ENCODE measurements at places on chromosomes 3 and 15.

DNA sequence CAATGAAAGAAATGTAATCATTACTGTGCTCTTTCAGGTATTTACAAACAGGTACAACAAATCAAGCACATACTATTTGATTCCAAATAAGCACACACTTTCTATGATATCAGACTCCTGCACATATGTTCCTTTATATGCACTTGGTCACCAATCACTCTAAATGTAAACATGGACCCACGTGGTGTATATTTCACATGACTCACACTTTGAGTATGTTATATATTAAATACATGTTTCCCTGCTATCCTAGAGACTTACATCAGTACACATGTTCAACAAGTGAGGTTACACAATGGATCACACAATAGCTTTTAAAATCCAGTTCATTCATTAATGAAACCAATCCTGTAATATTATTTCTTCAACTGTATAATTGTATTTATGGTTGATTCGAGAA, 683.5 kb downstream of the NR2F2 start:
- no peak for DNase-seq

DNA sequence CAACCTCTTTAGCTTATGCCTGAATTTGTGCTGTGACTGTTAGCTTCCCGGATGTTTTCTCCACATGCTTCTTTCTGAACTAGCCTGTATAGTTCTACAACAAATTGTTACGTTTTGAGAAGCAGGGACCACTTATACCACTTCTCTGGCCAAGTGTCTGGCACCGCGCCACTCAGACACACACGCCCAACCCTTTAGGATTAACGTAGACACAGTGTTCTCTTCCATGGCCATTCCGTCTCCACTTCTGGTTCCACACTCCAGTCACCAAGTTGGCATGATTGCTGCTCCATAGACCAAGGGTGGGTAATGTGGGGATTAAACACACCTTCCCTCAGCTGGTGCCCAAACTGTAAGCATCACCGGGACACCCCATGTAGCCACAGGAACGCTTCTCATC, 755 bp upstream of the TMEM108 start:
- DNase-seq: no peak

- no peak for DNase-seq
Measured at GRCh38 chr3:100782906-100783305, 73.6 kb downstream of the TFG start.

GRCh38 chr3:50296721-50297383, 2.4 kb downstream of the HYAL3 start:
- DNase-seq: no peak

All from T-helper 1 cell (primary cell).